ENCODE measurements at places on chromosomes 5 and 9. TPM values are rescaled to one million over a fixed set of nuclear protein-coding genes. Genes with fewer than 3 reads are reported as not detected.

GRCh38 chr5:178182158-178182876 is 4.9 kb downstream of the GMCL2 start:
- no peak for DNase-seq

DNA sequence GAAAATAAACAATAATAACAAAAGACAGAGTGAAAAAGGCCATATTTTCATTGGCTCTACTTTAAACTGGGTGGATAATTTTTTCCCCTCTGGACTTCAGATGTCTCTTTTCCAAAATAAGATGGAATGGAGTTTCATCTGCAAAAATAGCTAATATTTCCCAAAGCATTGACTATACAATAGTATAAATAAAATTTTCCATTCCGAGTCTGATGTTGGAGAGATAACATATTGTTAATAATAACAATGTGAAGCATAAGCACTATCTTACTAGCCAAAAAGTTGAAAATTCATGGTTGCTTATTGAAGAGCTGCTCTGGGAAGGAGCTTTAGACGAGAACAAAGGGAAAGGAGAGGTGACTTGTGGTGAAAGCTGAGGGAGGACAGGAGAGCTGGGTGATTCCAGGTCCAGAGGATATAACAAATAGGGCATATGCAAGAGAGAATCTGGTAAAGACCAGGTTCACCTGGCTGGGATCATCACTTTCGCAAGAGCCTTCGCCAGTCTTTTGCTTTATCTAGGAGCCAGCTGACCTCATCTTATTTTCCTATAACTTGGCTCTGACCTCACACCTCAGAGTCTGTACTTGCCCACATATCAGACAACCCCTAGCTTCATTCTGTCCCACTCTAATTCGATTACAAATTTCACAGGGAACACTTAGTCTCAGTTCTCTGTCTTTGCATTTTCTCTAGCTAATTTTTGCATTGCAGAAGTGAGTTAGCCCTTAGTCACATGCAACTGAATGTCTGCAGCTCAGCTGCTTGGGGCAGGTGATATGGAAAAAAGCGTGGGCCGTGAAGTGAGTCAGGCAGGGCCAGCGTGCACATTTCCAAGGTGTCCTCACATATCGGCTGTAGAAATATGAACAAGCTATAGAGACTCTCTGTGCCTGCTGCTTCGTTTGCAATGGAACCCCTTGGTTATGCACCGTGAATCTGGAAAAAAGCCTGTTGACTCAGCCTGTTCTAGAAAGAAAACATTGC is 7.6 kb upstream of the ZNF474 start:
- no peak for DNase-seq

The GMCL2 gene
- total RNA-seq, result not detected

The LCN2 gene
- total RNA-seq, result not detected

The ARSI gene
- total RNA-seq, result not detected

GRCh38 chr9:5832071-5832537 is 813 bp downstream of the ERMP1 start:
- no peak for DNase-seq

DNA sequence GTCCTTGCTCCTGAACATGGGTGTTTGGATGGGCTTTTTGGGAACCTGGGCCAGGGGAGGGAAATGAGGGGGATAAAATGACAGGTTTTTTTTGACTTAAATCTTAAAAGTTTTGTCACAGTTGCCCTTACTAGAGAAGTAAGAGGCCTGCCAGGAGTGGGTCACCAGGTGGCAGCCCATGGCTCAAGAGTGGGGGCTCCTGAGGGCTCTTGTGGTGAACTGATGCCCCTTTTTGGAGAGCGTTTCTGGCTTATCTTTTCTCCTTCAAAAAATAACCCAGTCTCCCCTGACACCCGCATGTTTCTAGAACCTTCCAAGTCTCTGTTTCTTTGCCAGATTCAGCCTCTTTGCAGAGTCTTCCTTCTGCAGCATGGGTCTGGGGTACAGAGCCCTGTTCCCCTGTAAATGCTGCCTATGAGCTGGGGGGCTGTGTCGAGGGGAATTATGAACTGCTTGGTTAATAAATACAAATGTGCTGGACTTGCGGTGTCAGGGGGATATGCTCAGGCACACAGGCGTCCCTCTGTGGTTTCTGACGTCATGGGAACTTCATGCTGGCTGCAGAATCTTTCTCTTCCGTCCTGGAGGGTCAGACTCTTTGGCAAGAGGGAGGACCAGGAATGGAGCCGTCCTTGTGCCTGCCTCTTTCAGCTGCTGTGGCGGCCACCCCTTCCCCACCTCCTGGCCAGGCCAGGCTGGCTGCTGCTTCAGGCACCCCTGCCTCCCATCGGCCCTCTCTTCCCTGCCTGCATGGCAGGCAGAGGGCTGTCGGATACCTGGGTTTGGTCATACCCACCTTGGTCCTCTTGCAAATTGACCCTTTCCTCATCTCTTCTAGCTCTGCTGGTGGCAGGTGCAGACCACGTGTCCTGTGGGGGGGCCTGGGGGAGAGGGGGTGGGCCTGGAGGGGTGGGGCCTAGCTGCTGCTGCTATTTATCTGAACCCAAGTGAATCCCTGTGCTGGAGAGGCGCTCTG is 30.1 kb downstream of the PTPA start:
- DNase-seq, result no peak

- no peak for DNase-seq
These were observed 20.6 kb upstream of the CAST start for GRCh38 chr5:96641368-96642280.

- no peak for DNase-seq
These were observed 115.7 kb downstream of the SUSD1 start for GRCh38 chr9:112059145-112059965.

- no peak for DNase-seq
These were observed 96.5 kb downstream of the JAKMIP2 start for GRCh38 chr5:147685993-147686392.

- no peak for DNase-seq
These were observed 303.9 kb downstream of the DMRT2 start for GRCh38 chr9:1354086-1354485.

DNA sequence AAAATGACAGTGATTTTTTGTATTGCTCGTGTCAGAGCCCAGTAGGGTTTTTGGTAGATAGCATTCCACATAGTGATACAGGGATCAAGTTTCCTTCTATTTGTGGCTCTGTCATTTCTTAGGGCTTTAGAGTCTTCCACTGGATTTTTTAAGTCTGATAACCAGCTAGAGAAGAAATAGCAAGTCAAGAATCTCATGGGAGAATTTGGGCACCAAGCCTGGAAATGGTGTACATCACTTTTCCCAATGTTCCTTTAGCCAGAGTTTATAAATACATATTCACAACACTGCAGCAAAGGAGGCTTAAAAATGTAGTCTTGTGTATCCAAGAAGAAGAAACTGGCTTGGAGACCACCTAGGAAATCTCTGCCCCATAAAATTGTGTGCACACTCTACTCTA is 647.1 kb upstream of the KLF4 start:
- DNase-seq, result no peak

The LCN15 gene
- total RNA-seq, result not detected

The MARCHF3 gene
- total RNA-seq, result 2.9 TPM

DNA sequence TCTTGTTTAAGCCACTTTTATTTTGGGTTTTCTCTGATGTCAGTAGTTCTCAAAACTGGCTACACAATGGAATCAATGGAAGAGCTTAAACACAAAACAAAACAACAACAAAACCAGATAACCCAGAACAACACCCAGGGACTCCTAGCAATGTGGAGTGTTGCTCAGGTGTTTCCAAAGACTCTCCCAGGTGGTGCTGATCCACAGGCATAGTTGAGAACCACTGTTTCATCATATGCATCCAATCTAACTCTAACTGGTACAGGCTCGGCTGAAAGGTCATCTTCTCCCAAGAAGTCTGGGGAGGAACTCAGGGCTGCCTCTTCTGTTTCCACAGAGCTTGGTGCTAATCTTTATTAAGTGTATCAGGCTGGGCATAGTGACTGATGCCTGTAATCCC is 5.4 kb upstream of the ALDH1B1 start:
- DNase-seq, result no peak

The UAP1L1 gene
- total RNA-seq, result 15.5 TPM

GRCh38 chr5:9447691-9448090 is 98.2 kb downstream of the SEMA5A start:
- DNase-seq, result no peak

DNA sequence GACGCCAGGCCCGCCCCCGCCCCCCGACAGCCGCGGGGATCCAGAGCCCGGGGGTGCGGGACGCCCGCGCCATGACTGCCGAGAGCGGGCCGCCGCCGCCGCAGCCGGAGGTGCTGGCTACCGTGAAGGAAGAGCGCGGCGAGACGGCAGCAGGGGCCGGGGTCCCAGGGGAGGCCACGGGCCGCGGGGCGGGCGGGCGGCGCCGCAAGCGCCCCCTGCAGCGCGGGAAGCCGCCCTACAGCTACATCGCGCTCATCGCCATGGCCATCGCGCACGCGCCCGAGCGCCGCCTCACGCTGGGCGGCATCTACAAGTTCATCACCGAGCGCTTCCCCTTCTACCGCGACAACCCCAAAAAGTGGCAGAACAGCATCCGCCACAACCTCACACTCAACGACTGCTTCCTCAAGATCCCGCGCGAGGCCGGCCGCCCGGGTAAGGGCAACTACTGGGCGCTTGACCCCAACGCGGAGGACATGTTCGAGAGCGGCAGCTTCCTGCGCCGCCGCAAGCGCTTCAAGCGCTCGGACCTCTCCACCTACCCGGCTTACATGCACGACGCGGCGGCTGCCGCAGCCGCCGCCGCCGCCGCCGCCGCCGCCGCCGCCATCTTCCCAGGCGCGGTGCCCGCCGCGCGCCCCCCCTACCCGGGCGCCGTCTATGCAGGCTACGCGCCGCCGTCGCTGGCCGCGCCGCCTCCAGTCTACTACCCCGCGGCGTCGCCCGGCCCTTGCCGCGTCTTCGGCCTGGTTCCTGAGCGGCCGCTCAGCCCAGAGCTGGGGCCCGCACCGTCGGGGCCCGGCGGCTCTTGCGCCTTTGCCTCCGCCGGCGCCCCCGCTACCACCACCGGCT is 1.0 kb downstream of the FOXE1 start:
- peak; percentile 59 for DNase-seq

The DMGDH gene
- total RNA-seq, result not detected

The SREK1 gene
- total RNA-seq, result 51.1 TPM

GRCh38 chr5:54171645-54172384 is 138.6 kb downstream of the ARL15 start:
- DNase-seq, result no peak

DNA sequence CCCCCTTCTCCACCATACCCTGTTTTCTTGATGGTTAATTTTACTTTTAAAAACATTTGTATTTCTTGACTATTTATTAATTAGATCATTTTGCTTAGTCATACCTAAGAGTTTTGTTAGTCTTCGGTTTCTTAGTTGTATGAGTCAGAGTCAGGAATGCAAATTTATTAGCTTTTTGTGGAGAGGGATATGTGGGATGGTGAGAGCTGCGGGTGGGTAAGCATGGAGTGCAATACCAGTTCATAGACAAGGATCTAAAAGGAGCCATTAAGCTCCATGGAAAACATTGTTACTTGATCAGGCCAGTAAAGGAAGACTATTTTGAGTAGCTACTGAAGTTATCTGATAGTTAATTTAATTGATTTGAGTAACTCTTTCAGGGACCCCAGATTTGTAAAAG is 77.5 kb downstream of the ZSWIM6 start:
- no peak for DNase-seq

GRCh38 chr9:38207247-38207778 is 138.3 kb upstream of the SHB start:
- no peak for DNase-seq

- DNase-seq, result no peak
These were observed 42.4 kb downstream of the PDE6A start for GRCh38 chr5:149902177-149902576.

- DNase-seq, result no peak
These were observed 132.5 kb downstream of the GABRB2 start for GRCh38 chr5:161414037-161414436.

GRCh38 chr5:6728011-6728794 is 15.0 kb downstream of the TENT4A start:
- no peak for DNase-seq

The KCNV2 gene
- not detected for total RNA-seq
